ENCODE measurements at places on chromosomes 1 and 21.
A peak's percentile ranks its signal among the peaks of the same experiment; 100 is the strongest.

DNA sequence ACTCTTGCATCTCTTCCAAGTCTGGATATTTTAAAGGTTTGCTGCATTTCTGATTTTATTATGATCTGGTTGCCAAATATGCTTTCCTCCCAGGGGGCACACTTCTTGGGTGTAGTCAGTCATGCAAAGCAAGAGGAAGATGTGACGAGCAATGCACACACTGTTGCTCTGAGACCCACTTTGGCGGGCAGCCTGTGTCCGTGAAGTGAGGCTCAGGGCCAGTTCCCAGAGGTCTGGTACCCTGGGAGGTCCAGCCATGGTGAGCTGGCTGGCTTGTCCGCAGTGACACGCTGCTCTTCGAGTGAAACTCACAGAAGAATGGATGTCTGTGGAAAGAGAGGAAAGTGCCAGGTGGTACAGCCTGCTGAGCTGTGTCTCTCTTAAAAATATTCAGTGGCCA lies 52.8 kb upstream of the EDN2 start:
- no peak for DNase-seq

DNA sequence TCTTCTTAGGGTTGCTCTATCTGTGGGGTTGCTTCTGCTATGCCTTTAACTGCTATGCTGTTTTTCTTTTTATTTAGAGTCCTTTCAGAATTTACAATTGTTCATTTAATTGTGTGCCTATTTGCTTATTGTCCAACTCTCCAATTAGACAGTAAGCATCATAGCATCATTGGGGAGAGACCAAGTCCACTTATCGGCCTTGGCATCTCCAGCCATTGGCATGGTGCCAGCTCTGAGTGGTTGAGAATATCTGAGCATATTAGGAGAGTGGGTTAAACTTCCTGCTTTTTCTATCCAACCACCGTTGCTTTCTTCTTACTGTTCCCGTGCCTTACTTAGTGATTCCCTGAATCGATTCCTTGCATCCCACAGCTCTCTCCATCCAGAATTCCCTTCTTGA lies 535.0 kb downstream of the AJAP1 start:
- no peak for DNase-seq

DNA sequence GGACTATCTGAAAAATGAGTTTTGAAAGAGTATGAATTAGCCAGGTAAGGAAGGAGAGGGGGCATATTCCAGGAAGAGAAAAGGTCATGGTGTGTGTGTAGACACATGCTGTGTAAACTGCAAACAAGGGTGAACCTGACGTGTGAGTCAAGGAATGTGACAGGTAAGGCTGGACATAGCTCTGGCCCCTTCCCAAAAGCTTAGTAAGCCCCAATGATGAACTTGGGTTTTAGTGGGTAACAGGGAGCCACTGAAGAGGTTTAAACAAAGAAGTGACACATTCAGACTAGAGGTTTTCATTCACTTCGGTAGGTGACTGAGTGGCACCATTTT lies 36.7 kb downstream of the EGLN1 start:
- no peak for DNase-seq

GRCh38 chr1:14320518-14320917 lies 278.0 kb upstream of the KAZN start:
- DNase-seq = peak; percentile 67

DNA sequence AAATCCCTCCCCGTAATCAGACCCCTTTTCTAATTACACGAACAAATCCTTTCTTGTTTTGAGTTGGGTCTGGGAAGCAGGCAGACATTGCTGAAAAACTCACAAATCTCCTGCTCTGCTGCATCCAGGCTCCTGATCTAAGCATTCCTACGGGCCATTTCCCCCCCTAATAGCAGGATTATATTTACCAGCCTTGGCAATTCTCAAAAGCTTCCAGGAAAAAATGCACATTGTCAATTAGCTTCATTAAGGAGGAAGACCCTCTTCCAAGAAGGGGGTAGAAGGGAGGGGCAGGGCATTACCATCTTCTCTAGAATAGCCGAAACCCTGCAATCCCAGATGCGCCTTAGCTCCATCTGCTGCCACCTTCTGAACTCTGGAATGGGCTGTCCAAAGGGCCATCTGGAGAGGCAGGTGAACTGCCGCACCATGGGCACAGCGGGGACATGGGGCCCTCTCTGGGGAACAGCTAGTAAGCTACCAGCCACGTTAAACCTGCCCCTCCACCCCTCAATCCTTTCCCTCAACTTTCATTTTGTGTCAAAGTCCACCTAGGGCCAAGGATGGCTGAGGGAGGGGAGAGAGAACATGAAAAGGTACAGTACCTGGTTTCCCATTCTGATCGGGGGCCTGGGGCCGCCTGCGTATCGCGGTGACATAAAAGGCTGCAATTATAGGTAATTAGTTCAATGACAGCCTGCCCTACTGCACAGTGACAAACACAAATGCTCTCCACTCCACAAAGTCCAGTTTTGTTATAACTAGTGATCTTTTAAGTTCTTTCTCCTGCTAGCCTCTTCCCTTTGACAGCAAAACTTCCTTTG lies 56.8 kb downstream of the MRPL37 start:
- DNase-seq = no peak
